ENCODE measurements at places on chromosomes 3 and 15.

GRCh38 chr15:65275104-65275727 lies 11.5 kb downstream of the PARP16 start:
- DNase-seq, result no peak

DNA sequence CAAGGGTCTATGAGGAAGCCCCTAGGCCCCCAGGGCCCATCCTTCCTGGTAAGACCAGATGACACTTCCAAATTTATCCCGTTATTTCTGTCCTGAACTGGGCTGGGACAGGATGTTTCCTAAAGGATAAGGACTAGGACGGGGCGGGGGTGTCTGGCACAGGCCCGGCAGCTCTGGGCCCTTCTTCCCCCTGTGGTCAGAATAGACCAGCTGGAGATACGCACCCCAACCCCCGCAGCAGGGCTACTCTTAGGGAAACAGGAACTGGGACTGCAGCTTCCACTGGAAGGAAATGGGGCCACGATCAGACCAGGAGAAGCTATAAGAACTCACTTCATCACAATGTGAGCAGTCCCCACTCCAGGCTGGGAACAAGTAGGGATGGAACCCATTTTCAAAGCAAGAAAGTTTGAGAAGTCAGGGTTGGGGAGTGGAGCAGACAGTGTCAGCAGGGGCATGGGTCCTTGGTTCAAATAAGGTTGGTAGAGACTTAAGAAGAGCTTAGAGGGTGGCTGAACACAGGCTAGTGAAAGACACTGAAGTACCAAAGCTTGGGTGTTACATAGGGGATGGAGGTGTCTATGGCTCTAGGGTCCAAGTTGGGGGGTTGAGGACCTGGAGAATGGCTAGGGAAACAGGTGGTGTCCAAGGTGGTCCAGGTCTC lies 1.1 kb downstream of the NCKIPSD start:
- DNase-seq, result peak; percentile 74

DNA sequence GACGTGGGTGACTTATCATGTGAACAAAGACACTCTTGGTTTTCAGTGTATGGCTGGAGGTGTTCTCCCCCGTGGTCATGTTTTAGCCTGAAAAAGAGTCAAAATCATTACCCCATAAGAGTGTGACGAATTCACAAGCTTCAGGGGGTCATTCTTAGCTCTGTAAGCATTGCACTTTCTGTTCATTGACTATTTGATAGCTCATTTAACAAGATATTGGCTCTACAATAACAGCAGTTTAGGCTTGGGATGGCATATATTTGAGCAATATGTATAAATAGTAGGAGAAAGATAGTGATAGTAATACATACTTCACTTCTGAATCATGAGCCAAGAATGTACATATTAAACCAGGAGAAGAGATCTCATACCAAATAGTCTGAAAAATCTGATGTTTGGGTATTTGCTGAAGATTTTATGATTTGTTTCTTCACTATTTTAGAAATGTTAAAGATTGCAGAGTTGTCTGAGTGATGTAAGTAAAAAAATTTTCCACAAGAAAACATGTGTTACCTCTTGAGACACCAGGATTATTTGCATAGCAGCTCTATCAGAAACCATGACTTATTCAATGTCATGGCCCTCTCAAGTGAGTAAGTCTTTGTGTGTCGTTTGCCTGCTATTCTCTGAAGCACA lies 996.0 kb downstream of the OTOL1 start:
- DNase-seq, result no peak

- no peak for DNase-seq
These were observed 109.9 kb downstream of the NSUN3 start for GRCh38 chr3:94172695-94173310.

DNA sequence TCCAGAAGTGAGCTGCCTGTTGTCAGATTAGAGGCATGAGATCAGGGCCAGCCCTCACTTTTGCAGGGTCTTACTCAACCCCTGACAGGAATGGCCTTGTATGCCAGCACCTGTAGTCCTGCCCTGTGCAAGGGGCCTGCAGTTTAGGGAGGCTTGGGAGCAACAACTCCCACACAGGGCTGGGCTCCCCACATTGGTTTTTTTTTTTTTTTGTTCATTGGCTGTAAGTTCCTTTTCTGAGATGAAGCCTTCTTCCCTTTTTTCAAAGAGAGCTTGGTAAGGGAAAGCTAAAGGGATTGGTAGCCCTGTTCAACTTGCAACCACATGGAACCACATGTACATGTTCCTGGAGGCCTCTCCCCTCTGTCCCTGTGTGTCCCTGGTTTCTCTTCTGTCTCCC lies 46.4 kb downstream of the TNFAIP8L3 start:
- DNase-seq, result no peak

DNA sequence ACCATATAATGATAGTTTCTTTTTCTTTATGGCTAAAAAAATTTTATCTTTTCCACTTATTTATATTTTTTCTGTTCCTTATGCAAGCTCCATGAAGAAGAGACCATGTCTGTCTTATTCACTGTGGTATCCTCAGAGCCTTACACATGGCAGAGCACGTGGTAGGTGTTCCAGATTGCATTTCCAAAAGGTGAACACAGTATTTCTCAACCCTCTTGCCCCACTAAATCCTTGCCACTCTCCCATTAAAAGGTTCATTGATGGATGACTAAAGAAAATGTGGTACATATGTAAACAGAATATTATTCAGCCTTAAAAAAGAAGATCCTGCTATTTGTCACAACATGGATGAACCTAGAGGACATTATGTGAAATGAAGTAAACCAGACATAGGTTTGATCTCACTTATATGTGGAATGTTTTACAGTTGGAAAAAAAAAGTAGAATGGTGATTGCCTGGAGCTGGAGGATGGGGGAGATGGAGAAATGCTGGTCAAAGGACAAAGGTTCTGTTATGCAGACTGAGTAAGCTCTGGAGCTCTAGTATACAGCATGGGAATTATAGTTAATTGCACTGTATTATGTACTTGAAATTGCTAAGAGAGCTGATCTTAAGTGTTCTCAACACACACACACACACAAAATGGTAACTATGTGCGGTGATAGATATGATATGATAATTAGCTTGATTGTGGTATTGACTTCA lies 266.7 kb downstream of the CNTN3 start:
- DNase-seq, result no peak

DNA sequence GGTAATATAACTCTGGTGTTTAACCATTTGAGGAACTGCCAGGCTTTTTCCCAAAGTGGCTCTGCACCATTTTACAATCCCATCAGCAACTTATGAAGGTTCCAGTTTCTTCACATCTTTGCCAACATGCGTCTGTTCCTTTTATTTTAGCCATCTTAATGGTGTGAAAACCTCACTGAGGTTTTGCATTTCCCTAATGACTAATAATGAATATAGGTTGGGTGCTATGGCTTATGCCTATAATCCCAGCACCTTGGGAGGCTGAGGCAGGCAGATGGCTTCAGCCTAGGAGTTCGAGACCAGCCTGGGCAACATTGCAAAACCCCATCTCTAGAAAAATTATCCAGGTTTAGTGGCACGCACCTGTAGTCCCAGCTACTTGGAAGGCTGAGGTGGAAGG lies 210.6 kb downstream of the TCF12 start:
- no peak for DNase-seq

DNA sequence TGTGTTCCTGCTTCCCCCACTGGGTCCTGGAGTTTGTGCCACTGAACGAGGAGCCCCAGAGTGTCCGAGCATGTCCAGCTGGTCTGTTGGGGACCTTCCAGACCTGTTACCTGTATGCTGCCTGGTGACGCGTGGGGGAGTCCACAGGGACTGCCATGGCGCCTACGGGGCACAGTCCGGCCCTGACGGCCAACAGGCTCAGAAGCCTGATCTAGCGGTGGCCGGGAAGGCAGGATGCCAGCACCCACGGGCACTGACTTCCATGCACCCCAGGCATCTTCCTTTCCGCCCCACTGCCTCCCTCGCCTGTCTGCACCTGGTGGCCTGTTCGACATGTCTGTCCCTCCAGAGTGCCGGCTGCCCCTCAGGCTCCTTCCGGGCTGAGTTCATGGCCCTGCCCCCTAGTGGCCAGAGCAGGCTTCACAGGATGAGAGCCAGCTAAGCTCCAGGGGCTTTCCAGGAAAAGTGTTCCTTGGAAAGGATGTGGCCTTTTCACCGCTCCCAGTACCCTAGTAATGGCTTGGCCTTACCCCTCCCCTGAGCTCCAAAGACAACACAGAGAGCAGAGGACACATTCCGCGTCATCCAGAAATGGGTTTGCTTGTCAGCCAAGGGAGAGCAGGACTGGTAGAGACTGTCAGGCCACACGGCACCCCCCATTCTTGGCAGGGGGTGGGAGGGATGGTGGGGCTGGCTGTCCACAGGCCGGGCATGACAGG lies 35.7 kb downstream of the NGRN start:
- DNase-seq, result peak; percentile 51

DNA sequence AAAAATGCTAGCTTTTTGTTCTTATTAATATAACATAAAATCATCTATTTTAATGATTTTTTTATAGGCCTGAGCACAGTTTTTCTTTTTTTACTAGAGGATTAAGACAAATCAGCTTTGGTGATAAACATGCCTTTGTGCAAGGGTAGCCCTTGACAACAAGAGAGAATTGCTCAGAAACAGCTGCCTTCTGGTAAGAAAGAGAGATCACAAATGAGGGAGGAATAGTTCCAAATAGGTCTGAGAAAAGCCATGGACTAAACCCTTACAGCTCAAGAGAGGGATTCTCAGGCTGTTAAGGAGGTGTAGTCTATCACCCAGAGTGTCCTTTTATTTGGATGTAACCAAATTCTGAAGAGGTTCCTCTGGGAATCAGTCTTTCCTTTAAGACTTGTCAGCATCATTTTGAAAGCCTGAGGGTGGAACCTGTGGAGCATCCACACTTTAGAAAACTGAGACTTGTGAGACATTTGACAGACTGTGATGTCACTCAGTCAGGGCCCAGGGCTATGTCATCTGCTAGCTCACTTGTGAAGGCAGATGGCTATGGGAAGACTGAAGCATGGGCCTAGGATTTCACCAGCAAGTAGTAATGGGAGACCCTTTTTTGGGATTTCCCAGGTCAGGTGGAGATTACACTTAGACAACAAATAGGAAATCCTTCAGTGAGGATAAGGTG lies 102.9 kb upstream of the KCNAB1 start:
- DNase-seq, result no peak

DNA sequence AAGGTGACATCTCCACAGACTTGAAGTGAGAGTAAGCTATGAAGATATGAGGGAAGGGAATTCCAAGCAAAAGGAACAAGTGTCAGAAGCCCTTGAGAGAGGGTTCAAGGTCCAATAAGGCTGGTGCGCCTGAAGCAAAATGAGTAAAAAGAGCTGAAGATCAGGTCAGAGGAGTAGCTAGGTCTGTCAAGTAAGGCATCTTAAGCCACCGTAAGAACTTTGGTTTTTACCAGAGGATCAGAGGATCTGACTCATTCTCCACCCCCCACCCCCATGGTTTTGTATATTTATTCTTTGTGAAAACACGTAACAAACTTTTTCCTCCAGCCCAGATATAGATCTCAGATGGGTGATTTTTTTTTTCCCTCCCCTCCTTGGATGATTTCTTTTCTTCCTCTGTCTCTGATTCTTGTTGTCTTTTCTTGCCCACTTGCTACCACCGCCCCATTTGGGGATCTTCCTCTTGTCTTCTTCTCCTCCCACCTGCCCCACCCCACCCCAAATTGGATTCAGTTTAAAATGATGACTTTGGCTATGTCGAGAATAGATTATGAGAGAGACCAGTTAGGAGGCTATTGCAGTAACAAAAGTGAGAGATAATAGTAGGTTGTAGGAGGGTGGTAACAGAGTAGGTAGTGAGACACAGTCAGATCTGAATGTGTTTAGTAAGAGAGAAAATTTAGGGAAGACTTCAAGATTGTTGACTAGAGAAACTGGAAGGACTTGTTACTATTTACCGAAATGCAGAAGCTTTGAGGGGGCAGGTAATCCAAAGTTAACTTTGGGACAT lies 6.1 kb downstream of the TRMT10C start:
- no peak for DNase-seq

DNA sequence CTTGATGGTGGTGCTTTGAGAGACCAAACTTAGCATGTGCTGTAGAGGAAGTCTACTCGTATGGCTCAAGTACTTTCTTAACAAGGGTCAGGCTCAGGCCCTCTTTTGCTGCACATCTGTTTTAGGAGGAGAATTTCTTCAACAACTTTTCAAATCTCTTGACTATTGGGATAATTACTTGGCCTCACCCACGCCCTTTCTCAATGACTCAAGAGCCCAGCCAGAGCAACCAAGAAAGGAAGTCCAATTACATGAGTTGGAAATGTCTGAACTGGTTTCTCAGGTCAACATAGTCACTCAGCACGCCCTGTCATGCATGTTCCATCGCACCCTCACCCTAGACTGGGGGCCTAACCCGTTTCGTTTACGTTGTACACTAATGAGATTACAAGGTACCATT lies 44.8 kb upstream of the UMPS start:
- no peak for DNase-seq

- no peak for DNase-seq
These were observed 40.8 kb upstream of the IQCF6 start for GRCh38 chr3:51819709-51820406.

DNA sequence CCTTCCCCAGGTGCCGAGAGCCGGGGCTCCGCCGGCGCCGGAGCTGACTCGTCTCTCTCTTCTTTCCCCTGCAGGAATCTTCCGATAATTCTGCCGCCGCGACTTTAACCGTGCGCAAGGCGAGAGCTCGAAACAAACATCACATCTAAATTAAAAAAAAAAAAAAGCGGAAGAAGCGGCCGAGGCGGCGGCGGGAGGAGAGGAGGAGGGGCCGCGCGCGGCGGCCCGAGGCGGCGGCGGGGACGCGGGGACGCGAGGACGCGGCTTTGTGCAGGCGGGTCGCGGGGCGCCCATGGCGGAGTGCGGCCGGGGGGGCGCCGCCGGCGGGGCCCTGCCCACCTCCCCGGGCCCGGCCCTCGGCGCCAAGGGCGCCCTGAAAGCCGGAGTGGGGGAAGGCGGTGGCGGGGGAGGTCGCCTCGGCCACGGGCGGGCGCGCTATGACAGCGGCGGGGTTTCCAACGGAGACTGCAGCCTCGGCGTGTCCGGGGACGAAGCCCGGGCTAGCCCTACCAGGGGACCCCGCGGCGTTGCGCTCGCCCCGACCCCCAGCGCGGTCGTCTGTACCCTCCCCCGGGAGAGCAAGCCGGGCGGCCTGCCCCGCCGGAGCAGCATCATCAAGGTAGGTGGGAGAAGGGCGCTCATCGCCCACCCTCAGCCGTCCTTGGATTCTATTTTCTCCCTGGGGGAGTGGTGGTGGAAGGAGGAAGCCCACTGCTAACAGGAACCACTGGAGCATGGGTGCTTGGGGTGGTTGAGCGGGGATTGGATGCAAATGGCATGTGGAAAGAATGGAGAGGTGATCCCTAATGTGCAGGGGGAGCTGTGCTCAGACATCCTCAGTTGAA lies at the start of gene PLCL2:
TSS of gene PLCL2 (plus strand) at position 208 of the 845 bp plus-strand sequence. CDS start at position 293, 85 bp downstream.
- DNase-seq, result peak; percentile 52

GRCh38 chr3:98817547-98818041 lies 54.5 kb downstream of the ST3GAL6 start:
- DNase-seq, result no peak
